ENCODE measurements at places on chromosomes 2 and 18.

DNA sequence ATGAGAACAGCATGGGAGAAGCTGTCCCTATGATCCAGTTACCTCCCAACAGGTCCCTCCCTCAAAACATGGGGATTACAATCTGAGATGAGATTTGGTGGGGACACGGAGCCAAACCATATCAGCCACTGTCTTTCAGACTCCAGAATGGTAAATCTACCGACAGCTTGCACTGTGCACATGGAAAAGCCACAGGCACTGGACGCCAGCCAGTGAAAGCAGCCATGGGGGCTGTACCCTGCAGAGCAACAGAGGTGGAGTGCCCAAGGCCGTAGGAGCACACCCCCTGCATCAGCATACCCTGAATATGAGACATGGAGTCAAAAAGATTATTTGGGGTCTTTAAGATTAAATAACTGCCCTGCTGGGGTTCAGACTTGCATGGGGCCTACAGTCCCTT lies 218.4 kb downstream of the PDE1A start:
- DNase-seq: no peak

DNA sequence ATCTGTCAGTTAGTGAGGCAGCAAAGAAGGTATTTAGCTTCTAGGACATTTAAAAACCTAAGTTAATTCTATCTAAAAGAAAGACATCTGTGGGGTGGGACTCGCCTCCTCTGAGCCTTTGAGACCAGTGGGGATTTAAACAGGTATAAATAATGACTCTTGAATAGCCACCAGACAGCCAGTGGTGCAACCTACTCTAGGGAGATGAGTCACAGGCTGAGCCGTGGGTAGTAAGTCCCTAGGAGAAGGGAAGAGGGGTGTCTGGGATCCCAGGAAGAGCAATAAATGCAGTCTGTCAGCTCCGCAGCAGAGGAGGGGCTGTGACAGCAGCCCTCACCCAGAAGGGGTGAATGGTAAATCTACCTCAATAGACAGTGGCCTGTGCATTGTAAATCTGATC lies 43.1 kb upstream of the GALNT3 start:
- DNase-seq: no peak

DNA sequence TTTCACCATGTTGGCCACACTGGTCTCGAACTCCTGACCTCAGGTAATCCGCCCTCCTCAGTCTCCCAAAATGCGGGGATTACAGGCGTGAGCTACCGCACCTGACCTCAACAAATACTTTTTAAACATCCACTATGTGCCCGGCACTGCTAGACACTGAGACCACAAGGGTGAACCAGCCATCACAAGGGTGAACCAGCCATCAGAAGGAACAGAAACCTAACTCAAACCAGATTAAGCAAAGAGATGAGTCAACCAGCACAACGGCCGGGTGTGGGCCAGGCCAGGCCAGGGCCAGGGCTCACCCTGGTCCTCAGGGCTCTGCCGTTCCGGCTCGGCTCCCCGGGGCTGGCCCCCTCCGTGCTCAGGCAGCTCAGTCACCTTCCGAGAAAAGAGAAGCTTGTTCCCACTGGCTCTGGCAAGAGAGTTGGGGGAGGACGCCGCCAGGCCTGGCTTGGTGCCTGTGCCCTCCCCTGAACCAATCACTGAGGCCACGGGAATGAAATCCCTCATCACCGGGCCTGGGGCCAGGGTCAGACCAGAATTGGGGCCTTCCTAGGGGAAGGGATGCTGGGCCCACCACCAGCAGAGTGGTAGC lies 4.4 kb downstream of the TEX44 start:
- DNase-seq: no peak

DNA sequence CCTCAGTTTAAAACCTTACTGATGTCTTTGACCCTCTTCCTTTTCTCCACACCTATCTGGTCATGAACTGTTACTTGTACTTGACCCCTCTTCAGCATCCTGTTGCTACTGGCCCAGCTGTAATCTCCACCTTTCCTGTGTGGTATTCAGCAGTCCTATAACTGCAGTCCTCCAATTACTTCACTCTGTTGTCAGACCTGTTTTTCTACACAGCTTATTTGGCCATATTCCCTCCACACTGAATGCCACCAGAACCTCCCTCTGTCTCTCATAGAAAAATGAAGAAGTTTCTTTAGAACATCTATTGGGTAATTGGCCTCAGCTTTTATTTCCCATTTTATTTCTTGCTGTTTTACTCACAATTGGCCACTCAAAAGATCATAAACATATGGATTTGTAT lies 155.4 kb downstream of the ASXL3 start:
- DNase-seq: no peak

DNA sequence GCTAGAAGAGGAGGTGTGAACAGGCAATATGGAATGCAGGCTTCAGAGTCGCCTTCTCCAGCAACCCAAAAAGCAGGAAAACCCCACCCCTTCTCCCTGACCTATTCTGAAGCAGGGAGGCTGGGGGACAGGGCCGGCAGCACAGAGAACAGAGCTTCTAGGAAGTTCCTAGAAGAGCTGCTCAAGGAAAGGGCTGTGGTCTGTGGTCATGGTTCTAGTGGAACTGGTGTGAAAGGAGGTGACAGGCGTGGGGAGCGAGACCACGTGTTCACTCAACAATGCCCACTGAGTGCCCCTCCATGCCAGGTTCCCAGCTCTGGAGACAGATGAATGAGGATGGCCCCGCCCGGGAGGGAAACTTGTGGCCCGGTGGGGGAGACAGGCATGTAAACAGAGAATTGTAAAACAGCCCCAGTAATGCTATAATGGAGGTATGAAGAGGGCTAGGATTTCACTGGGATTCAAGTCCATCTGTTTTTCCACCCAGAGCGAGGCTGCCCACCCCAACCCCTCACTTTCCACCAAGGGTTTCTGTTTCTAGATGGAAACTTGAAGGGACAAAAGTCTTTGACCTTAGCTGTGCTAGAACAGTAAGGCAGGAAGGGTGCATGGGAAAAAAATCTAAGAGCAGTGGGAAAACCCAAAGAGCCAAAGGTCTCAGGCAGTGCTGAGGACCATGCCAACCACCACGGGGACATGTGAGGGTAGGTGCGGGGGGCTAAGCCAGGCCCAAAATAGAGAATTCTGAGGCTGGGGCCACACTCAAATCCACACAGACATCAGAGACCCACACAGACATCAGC lies 71.8 kb downstream of the TNS1 start:
- DNase-seq: no peak

- no peak for DNase-seq
Measured at GRCh38 chr18:54713386-54713785, 114.9 kb upstream of the RAB27B start.

DNA sequence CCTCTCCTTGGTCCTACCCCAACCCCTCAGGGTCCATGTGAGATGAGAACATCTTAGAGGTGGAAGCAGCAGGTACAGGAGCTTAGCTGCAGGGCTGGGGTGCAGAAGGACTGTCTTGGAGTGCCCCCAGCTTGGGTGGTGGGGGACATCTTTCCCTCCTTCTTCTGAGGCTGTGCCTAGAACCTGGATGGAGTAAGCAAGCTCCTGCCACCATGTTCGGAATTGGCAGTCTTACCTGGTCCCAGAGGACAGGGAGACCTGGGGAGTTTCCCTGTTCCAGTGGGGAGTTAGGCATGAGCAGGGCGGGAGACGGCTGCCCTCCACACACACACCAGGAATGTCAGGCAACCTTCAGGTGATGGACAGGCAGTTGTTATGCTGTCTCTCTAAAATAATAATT lies 131.0 kb upstream of the COPS8 start:
- no peak for DNase-seq

- no peak for DNase-seq
Measured at GRCh38 chr18:58276789-58277739, 233.0 kb downstream of the NEDD4L start.

DNA sequence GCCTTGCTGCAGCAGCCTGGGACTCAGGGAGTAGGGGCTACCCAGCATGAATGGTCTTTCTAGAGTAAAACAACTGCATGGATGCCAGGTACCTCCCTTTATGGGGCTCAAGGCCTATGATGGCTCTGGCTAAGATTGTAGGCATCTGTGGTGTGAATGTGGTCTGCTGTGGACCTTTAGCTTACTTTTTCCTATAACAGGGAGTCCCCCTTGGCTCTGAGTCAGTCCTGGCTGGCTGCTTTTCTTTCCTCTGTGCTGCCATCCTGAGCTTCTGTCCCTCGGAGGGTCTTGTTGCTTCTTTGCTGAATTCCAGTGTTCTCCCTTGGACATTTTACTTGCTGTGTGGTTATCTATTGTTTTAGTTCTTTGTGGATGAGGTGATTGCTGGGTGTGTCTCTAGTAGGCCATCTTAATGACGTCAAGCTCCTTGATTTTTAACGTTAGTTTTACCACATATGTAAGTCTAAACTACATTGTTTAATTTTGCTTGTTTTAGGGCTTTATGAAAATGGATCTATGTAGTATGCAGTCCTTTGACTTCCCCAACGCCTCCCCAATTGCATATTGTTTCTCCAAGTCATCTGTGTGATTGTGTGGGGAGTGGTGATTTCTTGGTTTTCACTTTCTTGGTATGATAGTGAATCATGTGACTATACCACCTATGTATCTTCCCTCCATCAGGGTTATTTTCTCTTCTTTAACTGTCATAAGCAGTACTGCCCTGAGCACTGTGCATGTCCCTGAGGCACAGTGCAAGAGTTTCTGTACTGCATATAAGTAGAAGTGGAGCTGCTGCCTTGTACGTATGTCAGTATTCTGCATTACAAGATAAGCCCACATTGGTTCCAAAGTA lies 92.4 kb downstream of the NCK2 start:
- DNase-seq: no peak

DNA sequence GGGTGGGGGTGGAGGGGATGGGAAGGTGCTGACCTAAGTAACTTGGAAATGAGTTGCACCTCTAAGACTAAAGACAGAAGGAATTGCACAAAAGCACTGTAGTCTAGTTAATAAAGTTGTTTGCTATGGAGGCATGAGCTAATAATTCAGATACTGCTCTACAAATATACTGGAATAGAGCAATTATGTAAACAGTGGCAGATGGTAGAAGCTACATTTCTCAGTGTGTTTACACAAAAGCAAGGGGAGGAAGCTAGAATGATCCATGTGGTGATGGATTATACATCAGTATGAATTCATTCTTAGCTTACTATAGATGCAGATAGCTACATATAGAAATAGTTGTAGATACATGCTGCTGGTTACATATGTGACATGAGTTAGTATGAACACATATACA lies 27.6 kb upstream of the UBE2F start:
- no peak for DNase-seq

DNA sequence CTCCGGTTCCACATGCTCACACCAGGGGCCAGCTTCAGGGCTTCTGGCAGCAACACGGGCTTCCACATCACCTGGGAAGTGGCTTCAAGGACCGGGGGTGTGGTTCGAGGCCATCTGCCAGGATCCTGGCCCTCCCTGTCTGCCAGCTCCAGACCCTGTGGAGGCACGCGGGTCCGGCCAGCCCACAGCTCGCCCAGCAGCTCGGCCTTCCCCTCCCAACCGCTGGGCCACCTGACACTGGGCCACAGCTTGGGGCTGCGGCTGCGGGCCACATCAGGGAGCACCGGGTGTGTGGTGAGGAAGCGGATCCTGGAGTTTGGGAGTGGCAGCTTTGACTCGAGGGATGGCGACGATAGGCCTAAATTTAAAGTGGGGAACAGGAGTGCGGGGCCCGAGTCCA lies 7.0 kb downstream of the C2orf81 start:
- DNase-seq: no peak

- no peak for DNase-seq
Measured at GRCh38 chr2:72098935-72099334, 48.7 kb downstream of the CYP26B1 start.

GRCh38 chr2:100071335-100072043 lies 70.9 kb downstream of the AFF3 start:
- DNase-seq: peak; percentile 28

GRCh38 chr2:211270257-211270656 lies 713.9 kb downstream of the CPS1 start:
- DNase-seq: no peak

DNA sequence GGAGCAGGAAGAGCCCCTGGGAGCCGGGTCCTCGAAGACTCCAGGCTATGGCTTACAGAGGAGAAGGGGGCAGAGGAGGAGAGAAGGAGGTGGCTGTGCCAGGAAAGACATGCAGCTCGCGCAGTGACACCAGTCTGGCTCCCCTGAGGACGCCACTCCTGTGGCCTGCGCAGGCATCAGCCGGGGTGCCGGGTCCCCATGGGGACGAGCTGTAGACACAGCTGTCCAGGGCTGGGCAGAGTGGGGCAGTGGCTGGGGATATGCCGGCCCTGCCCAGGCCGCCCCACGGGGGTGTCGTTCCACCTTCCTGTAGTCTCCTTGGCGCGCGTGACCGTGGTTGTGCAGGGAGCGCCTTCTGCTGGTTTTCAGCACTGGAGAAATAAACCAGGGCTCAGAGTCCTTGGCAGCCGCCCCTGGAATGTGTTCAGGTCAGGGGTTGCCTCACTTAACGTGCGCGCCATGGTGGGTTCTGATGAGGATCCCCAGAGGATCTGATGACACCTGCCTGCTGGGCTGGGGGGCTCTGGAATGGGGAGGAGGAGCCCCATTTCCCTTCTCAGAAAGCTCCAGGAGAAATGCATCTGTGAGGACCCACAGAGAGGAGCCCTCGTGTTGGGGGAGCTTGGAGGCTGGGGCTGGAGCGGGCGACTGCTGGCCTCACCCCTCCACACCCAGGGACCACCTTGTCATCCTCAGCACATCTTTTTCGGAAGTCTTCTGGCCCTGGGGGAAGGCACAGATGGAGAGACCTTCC lies 26.7 kb downstream of the RAMP1 start:
- DNase-seq: no peak

- DNase-seq: no peak
Measured at GRCh38 chr18:21369146-21369545, 127.1 kb downstream of the GREB1L start.

- DNase-seq: no peak
Measured at GRCh38 chr2:198697218-198697617, 760.5 kb downstream of the SATB2 start.

- no peak for DNase-seq
Measured at GRCh38 chr2:73205611-73206010, 3.2 kb downstream of the NOTO start.

GRCh38 chr18:42184685-42185477 lies 229.8 kb downstream of the PIK3C3 start:
- no peak for DNase-seq

DNA sequence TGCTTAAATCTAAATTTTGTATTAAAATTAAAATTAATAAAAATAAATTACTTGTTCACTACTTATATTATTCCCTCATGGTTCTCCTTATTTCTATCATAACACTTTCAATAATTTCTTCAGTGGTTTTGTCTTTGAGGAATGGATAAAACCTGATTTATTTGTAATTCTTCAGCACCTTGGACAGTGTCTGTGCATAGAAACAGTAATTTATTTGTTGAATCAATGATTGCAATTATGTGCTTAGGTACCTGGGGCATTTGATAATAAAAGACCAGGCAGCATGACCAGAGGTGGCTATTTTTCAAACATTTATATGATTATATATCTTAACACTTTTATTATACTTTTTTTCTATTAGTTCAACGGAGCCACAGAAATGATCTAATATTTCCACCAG lies 1062.7 kb downstream of the DSC3 start:
- DNase-seq: no peak

- no peak for DNase-seq
Measured at GRCh38 chr2:237591141-237591881, 777 bp upstream of the RAB17 start.

All from hematopoietic multipotent progenitor cell (in vitro differentiated cells).